ENCODE measurements at places on chromosomes 1 and 21. TPM values are rescaled to one million over a fixed set of nuclear protein-coding genes. Genes with fewer than 3 reads are reported as not detected.

CRYBG2 gene
- total RNA-seq: 2.8 TPM

LRRC53 gene
- not detected for total RNA-seq

C1orf87 gene
- 0.17 TPM for total RNA-seq

PGLYRP3 gene
- not detected for total RNA-seq

LDLRAD1 gene
- not detected for total RNA-seq

GUCA2B gene
- total RNA-seq: not detected

HSD11B1 gene
- total RNA-seq: 0.75 TPM

GRCh38 chr1:59856725-59857338 lies 42.1 kb downstream of the HOOK1 start:
- no peak for DNase-seq

- no peak for DNase-seq
These were observed 5.7 kb downstream of the ADGRL2 start for GRCh38 chr1:81806432-81806770.

DNA sequence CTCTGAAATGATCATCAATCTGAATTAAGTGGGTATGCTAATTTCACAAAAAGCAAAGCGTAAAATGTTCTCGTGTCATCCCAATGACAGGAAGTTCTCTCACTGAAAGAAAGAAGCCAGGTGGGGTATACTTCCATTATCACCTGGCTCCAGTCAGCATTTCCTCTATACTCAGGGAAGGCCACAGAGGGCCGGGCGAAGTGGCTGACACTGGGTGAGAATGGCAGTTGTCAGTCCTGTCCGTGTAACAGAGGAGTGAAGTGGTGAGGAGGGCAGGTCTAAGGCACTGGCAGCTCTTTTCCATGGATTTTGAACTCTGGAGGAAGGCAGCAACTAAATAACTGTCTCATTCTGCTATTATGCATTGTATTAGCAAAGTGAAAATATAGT lies 60.4 kb downstream of the CAPN2 start:
- no peak for DNase-seq

DNA sequence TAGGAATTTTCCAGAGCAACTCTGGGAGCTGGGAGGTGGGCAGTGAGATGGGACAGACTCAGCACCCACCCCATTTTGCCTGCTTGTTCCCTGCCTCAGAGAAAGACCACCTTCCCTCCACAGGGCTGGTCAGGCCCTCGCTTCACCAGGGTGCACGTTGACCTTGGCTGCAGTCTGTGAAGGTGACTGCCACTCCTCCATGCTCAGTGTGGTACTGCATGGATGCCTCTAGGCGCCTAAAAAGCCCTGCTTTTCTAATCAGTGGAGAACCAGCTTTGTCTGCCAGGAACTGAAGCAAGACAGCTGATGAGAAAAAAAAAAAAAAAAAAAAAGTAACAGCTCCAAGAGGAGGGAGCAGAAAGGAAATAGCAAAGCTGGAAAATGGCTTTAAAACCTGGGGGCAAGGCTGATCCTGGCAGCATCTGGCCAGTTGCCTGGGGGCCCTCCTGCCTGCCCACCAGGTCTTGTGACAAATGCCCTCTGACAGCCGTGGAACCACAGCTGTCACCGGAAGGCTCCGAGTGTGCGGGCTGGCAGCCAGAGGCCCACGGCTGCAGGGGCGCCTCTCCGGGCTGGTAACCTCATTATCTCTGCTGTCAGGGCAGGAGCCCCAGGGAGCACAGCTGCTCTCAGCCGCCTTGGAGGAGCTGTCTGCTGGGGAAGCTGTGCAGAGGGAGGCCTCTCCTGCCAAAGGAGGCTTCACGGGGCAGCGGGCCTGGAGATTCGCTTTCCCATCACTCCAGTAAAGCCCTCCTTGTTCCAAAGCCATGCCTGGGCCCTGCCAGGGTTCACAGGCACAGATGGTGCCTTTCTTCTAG lies 13.7 kb downstream of the KIAA1614 start:
- no peak for DNase-seq

GRCh38 chr1:6962996-6963911 lies 178.0 kb downstream of the CAMTA1 start:
- no peak for DNase-seq

DNA sequence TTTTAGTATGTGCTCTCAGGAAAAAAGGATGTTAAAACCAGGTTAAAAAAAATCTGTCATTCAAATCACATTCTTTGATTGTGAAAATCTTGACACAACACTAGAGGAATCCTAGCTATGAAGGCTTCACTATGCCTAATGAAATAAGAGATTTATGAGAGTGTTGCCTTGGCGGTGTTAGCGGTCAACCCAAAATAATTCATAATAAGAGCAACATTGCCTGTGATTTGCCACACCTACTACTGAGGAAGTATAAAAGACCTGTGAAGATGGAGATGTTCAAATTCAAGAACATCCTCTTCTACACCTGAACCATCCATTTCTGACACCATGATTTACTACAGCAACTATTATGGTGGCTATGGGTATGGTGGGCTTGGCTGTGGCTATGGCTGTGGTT lies at the start of gene KRTAP20-1:
Gene KRTAP20-1, plus strand, starts transcription at position 301 of the 400 bp plus-strand sequence. Its CDS starts 30 bp downstream, at position 331.
- DNase-seq: no peak

DNA sequence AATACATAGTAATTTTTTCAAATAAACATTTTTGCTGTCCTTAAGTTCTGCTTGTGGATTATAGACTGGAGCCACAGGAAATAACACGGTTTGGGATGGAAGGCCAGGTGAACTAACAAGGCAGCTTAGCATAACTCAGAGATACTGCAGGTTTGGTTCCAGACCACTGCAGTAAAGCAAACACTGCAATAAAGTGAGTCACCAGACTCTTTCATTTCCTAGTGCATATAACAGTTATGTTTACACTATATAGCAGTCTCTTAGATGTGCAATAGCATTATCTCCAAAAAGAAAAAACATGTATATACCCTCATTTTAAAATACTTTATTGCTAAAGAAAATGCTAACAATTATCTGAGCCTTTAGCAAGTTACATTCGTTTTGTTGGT lies 22.0 kb downstream of the LRRC42 start:
- DNase-seq: no peak

GRCh38 chr1:233677690-233678354 lies 63.9 kb downstream of the KCNK1 start:
- no peak for DNase-seq

- no peak for DNase-seq
These were observed 24.6 kb downstream of the PLEKHA6 start for GRCh38 chr1:204335085-204335484.

GRCh38 chr1:39110882-39111281 lies 84.7 kb downstream of the NDUFS5 start:
- DNase-seq: no peak

DNA sequence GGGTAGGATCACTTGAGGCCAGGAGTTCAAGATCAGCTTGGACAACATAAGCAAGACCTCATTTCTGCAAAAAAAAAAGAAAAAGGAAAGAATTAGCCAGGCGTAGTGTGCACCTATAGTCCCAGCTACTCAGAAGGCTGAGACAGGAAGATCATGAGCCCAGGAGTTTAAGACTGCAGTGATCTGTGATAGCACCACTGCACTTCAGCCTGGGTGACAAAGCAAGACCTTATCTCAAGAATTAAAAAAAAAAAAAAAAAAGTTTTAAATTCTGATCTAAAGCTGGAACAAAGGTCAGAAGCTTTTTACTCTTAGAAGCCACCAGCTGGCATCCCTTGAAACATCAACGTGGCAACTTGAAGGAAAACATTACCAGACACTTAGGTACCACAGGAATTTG lies 45.3 kb downstream of the HENMT1 start:
- no peak for DNase-seq

DNA sequence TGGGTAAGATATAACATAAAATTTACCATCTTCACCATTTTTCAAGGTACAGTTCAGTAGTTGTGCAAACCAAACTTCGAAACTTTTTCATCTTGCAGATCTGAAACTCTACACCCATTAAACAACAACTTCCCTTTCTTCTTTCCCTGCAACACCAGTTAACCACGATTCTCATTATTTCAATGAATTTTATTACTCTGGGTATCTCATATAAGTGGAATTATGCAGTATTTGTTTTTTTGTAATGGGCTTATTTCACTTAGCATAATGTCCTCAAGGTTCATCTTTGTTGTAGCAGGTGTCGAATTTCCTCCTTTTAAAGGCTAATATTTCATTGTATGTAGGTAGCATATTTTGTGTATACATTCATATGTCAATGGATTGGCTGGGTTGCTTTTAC lies 146.1 kb downstream of the SPATA46 start:
- DNase-seq: no peak

GRCh38 chr21:31913182-31913608 lies 40.4 kb downstream of the HUNK start:
- DNase-seq: no peak

- DNase-seq: no peak
These were observed 145.5 kb downstream of the CRB1 start for GRCh38 chr1:197413564-197413963.

GRCh38 chr1:41435570-41436178 lies 48.8 kb downstream of the EDN2 start:
- no peak for DNase-seq

- no peak for DNase-seq
These were observed 102.2 kb downstream of the CASZ1 start for GRCh38 chr1:10694274-10694632.

DNA sequence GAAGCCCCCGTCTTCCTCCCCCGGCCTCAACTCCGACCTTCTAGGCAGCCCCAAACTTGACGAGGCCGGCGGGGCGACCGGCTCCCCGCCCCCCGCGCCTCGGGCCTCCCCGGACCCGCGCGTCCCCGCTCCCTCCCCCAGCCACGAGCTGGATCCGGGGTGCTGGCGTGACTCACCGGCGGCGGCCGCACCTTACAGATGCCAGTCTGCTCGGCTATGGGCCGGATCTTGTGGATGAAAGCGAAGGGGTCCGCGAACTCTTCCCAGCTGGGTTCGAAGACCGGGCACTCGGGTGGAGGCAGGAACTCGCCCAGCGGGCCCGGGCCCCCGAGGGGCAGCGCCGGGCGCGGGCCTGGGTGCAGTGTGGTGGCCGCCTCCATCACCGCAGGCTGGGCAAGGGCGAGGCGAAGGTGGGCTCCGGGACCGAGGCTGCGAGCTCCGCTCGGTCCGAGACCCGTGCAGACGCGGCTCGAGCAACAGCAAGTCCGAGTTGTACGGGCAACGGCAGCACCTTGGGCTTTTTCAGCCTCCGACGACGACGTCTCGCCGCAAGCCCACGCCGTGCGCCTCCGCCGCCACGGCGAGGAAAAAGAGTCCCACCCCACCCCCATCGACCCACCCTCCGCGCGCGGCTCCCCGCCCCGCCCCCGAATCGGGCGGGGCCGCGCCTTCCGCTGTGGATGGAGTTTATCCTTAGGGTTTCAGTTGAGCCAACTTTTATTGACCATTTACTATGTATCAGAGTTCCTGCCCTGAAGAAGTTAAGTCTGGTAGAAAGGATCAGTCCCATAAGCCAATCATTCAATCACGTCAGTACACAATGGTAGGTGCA lies at the start of gene KDM5B:
Gene KDM5B, minus strand, starts transcription at position 496 of the 832 bp plus-strand sequence. Its CDS starts 116 bp downstream, at position 380.
- DNase-seq: no peak

- no peak for DNase-seq
These were observed 8.2 kb upstream of the TARBP1 start for GRCh38 chr1:234486858-234487840.

DNA sequence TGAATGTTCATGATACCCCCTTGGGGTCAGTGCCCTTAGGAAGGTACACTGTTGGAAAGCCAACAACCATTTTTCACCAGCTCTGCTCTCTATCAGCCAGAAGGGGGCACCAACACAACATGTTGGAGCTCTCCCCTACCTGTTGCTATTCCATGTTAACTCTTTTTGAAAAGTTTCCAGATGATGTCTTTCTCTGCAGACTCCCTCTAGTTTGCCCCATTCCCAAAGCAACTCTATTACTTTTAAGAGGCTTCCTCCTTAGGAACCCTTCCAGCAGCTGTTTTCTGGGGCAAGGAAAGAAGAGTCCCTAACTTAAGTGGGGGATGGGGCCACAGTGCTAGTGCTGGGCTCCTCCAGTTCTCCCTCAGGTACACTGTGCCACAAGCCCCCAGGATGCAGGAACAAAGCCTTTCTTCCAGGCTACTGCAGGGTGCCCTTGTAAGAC lies 22.9 kb upstream of the NDC1 start:
- no peak for DNase-seq

Measured in epithelial cell of proximal tubule (primary cell).